ENCODE measurements at places on chromosomes 1 and 21.

GRCh38 chr1:113850127-113850796 lies 21.2 kb downstream of the PTPN22 start:
- DNase-seq, result no peak

DNA sequence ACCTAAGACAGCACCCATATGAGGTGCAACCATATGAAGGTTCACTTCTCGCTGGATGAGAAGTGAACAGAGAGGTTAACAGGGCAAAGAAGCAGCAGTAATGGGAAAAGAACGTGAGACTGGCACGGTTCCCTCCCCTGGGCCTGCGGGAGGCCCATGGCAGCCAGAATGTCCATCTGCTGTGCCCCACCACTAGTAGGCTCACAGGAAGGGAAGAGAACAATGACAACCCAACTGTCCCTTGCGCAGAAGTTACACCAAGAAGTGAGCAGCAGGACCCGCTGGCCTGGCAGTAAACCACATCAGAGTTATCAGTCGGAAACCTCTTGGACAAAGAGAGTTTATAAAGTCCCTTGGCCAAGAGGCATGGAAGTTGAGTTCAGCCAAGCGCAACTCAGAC lies 11.3 kb downstream of the HIVEP3 start:
- DNase-seq, result peak; percentile 56

DNA sequence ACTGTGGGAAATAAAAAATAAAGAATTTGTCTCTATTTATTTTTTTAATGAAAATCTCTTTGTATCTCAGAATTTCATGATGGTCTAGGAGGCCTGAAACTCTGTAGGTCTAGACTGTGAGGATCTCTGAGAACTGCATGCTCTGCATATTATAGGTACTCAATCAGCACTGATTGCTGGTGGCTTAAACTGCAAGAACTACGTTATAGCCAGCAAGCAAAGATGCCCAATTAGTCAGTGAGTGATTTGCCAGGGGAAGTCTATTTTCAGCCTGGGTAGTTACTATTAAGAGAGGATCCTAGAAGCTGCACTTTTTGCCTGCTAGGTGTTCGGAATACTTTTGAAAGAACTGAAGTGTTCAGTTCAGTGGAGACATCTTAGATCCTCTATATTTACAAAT lies 87.4 kb downstream of the GPR52 start:
- DNase-seq, result no peak

DNA sequence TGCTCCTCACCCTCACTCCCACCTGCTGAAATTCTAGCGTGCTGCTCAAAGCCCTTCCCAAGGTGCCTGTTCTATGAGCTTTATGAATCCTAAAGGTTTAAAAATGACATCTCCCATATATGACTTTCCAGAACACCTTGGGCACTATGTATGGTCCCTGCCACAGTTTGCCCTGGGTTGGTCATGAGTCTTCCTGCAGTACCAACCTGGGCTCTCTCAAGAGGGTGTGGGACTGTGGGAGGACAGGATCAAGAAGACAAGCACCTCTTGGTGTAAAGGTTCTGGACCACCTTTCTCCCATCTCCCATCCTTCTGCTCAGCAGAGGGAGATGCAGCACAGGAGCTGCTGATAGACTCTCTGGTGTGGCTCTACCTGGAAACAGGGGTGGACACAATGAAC lies 134.1 kb downstream of the FCRL5 start:
- DNase-seq, result no peak

DNA sequence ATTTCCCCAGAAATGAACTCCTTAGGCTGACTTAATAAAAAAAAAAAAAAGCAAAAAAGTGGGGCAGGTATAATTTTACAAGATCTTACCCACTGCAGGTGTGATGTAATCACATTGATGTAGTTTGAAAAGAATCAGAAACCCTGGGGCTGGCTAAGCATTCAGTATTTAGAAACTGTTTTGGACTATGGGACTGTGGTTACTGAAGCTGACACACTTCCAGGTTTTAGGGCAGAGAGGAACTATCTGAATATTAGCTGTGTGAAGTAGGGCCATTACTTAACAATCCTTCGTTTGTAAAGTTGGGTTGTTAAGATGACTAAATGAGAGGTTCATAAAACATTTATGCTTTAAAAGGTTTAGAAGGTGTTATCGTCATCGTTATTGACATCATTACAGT lies 165.3 kb downstream of the FASLG start:
- DNase-seq, result no peak

DNA sequence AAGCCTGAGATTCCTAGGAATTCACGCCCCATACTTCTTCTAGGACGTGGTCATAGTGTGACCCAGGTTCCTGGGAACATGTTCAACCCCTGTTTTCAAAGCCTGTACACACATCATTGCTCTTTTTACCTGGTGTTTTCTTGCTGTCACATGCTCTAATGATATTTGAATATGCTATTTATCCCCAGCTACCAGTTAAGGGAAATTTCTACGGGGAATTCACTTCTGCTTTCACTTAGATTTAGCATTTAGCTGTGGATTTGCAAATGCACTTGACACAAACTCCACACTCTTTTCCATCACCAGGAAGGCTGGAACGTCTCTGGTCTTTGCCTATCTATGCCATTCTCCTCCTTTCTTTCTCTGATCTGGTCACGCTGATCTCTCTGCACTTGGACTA lies 11.3 kb upstream of the SAMSN1 start:
- DNase-seq, result no peak

GRCh38 chr1:115507901-115508300 lies 133.9 kb upstream of the VANGL1 start:
- DNase-seq, result no peak

DNA sequence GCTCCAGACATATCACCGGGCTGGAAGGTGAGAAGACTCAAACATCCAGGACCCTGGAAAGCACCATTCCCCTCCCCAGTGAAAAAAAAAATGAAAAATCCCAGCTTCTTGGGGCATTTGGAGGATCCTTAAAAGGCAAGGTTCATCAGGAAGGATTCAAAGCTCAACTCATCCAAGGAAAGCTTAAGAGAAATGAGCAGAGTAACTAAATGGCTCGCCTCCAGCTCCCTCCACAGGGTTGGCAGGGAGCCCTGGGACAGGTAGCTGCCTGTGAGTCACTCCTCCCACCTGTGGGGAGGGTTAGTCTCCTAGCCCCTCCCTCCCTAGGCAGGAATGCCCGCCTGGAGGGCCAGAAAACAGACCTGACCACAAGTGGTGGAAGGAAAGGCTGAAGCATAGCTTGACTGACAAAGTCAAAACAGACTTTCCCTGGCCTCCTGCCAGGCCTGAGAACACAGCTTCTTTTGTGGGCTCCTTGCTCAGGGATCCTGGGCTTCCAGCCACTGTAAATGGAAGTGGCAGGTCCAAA lies 712 bp upstream of the LAMB3 start:
- peak; percentile 8 for DNase-seq

- DNase-seq, result no peak
Observed at GRCh38 chr1:203121186-203122015, 6.1 kb upstream of the ADORA1 start.

DNA sequence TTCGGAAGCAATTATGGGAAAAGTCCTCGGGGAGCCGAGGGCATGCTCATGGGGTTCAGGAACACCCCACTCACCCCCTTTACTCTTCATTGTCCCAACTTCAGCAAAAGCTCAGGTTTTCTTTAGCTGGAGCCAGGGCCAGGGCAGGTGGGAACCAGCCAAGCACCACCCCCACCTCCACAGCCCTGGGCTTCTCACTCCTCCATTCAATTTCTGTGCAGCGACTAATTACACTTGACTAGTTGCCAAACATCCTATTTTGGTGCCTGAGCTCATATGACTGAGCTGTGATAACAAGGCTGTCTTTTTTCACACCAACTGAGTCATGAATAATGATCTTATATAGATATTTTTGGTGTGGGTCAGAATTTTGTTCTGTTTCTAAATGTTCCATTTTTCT lies 257.2 kb upstream of the AJAP1 start:
- no peak for DNase-seq

DNA sequence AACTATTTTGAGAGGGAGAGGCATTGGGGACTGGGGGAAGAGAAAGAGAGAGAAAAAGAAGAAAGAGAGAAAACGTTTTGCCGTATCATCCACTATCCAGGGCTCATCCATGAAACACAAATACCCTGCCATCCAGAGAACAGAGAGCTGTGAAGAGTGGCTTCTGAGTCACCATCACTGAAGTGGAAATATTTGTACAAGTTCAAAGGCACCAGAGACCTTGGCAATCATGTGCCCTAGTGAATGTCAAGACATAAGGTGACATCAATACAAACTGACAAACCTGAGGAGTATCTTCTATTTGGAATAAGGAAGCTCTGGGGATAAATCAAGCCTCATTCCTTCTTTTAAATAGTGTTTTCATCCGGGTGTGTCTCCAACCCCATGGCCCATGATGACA lies 197.2 kb upstream of the PROX1 start:
- no peak for DNase-seq

DNA sequence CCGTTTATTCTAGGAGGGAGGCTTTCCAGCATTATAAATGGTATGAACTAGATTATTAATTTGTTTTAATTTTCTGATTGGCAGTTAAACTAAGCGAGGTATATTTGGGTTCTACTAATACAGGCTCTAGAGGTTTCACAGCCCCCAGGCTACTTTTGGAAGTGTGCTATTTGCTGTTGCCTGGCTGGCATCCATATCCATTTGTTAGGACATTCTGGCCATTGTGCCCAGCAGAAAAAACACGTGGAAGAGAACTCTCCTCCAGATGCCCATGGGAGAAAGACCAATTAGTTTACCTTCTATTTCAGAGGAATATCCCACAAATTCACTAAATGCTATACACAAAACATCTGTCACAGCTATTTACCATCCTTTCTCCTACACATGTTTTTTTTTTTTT lies 29.3 kb downstream of the MACO1 start:
- no peak for DNase-seq

DNA sequence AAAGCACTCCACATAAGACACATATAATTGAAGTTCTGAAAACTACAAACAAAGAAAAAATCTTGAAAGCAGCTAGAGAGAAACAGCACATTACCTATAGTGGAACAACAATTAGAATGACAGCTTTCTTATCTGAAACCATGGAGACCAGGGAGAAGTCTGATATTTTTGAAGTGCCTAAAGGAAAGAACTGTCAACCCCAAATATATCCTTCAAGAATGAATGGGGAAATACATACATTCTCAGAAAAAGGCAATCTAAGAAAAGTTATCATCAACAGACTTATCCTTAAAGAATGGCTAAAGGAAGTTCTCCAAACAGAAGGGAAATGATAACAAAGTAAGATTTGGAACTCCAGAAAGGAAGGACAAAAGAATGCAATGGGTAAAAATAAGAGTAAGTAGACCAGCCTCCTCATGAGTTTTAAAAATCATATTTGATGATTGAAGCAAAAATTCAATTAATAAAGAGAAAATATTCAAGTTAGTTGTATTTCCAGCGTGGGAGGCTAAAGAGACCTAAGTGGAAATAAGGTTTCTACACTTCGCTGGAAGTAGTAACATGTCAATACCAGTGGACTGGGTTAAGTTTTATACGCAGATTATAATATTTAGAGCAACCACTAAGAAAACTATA lies 170.8 kb upstream of the SAMSN1 start:
- DNase-seq, result no peak

GRCh38 chr1:205616563-205617293 lies 15.1 kb downstream of the ELK4 start:
- DNase-seq, result no peak

DNA sequence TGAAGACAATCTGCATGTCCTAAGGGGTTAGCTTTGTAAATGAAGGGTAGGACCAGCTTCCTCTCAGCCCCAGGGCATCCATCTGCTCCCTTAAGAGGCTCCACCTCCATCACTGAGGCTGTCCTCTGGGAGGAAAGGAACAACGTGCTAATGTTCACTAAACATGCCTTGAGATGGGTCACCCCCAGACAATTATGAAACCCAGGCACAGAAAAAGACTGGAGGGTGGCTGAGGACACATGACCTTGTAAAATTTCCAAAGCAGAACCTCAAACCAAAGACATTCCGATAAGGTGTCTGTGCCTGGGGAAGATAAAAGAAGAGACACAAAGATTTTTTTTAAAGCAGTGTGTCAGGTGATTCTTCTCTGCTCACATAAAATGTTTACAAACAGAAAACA lies 37.6 kb upstream of the ZNF124 start:
- no peak for DNase-seq

DNA sequence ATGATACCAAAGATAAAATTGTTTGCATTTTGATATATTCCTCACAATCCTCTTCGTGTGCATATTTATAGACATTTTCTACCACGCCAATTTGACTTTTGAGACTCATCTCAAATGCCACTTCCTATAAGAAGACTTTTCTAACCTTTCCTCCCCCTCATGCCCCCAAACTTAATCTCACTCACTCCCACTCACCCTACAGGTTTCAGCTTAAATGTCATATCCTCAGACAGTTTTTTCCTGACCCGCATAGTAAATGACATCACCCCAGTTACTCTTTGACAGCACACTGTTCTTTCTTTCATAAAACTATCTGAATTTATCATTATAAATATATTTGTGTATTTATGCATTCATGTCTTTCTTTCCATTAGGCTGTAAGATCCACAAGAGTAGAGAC lies 29.6 kb upstream of the RGS8 start:
- no peak for DNase-seq

GRCh38 chr1:33872683-33873082 lies 8.8 kb downstream of the HMGB4 start:
- no peak for DNase-seq

DNA sequence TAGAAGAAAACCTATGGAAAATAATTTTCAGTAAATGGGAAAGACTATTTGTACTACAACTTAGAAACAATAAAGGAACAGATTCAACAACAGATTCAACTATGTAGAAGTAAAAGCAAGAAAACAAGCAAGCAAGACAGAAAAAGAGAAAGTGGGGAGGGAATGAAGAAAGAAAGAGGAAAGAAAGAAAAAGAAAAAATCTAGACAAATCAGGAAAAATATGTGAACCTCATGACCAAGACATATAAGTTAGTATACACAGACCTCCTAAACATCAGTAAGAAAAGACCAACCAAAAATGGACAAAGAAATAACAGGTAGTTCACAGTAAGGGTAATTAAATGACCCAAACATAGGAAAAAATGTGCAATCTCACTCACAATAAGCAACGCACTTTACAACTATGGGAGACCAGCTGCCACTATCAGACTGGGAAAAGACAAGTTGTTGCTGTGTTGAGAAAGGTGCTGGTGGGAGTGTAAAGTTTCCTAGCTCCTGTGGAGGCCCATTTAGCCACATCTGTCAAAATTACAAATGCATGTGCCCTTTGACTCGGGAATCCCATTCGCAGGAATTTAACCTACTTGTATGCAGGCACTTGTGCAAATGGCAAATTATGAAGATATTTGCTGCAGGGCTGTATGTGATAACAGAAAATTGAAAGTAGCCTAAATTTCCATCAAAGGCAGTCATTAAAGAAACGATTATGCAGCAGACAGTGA lies 13.9 kb upstream of the MAP3K21 start:
- no peak for DNase-seq

DNA sequence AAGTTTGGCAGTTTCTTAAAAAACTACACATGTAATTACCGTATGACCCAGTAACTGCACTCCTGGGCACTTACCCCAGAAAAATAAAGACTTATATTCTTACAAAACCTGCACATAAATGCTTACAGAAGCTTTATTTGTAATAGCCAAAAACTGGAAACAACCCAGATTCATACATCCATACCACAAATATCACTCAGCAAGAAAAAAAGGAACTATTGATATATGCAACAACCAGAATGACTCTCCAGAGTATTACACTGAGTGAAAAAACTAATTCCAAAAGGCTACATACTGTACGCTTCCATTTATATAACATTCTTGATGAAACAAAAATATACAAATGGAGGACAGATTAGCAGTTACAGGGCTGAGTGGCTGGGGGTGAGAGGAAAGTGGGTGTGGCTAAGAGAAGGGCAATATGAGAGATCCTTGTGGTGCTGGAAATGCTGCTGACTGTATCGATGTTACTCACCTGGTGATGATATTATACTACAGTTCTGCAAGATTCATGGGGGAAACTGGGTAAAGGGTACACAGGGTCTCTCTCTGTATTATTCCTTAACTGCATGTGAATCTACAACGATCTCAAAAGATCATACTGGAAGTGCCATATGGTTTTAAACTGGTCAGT lies 96.0 kb upstream of the GNG4 start:
- DNase-seq, result no peak
